ENCODE measurements at places on chromosomes 12 and 14.

DNA sequence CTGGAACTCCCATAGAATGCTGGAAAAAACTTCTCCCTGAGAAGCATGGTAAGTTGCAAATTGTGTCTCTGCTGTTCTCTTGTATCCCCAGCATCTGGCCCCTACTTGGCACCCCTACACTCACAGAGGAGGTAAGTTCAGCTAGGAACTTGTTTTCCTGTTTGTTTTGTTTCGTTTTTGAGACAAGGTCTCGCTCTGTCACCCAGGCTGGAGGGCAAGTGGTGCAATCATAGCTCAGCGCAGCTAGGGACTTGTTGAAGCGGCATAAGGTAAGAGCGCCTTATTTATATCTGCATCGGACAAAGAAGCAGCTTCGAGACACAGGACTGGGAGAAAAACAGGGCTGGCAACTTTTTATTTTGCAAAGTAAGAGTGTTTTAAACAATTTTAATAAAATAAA lies 18.5 kb upstream of the ANO2 start:
- H3K36me3 ChIP-seq: no peaks in the 10 kb centered on the region
- H3K27ac ChIP-seq: no peak overlapping the region
- H3K4me3 ChIP-seq: no peak overlapping the region
- H3K27me3 ChIP-seq: no peaks in the 10 kb centered on the region
- peak; percentile 57 for DNase-seq
- H3K4me1 ChIP-seq: no peaks in the 10 kb centered on the region

DNA sequence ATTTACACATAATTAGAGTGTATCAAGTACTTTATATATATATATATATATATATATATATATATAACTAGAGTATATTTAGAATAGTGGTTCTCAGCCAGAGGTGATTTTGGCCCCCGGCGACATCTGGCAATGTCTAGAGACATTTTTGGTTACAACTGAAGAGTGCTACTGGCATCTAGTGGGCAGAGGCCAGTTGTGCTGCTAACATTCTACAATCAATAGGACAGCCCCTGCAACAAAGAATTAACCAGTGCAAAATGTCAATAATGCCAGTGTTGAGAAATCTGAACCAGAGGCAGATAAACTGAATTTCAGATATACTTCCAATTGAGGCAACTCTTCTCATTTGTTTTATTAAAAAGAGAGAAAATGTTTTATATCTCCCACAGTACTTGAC lies 8.9 kb downstream of the GTF2A1 start:
- H3K27ac ChIP-seq: no peak overlapping the region
- no peaks in the 10 kb centered on the region for H3K27me3 ChIP-seq
- peaks cover 12% of the 10 kb centered on the region for H3K36me3 ChIP-seq
- H3K4me1 ChIP-seq: no peaks in the 10 kb centered on the region

DNA sequence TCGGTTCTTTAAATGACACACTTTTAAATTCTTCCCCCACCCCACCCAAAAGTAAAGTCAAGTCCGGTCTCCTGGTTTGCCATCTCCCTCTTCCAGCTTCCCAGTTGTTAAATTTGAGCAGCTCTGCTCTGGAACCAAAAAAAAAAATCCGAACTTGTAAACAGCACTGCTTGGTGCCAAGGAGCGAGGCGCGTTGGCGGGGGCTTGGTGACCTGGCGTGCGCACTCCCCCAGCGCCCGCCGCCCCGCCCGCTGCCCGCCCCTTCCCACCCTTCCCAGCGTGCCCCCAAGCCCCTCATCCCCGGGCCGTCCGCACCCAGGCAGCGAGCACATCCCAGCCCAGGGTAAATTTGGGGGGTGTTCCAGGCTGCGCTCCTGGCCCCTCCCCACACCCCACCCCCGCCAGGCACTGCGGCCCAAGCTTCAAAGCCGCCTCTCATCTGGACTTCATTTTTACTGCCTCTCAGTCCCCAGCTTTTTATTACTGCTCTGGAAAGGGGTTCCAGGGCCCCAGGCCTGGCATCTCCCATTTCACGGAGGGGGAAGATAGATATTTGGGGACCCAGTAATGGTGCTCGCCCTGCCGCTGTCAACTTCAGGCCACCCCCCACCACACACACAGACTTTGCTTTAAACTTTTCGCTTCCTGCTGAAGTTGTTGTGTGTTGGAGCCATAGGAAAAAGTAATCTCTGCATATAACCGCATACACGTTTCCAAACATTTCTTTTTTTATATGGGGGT lies 11.7 kb upstream of the ITGB7 start:
- DNase-seq: no peak
- peaks cover 2% of the 10 kb centered on the region for H3K27me3 ChIP-seq
- H3K4me3 ChIP-seq: no peak overlapping the region
- H3K4me1 ChIP-seq: peaks cover 35% of the 10 kb centered on the region
- H3K27ac ChIP-seq: no peak overlapping the region

- peaks cover 19% of the 10 kb centered on the region for H3K4me1 ChIP-seq
- H3K36me3 ChIP-seq: peaks cover 8% of the 10 kb centered on the region
- no peaks in the 10 kb centered on the region for H3K27me3 ChIP-seq
- H3K27ac ChIP-seq: no peak overlapping the region
- no peak for DNase-seq
Observed at GRCh38 chr12:45224311-45224710, 8.4 kb downstream of the ANO6 start.

DNA sequence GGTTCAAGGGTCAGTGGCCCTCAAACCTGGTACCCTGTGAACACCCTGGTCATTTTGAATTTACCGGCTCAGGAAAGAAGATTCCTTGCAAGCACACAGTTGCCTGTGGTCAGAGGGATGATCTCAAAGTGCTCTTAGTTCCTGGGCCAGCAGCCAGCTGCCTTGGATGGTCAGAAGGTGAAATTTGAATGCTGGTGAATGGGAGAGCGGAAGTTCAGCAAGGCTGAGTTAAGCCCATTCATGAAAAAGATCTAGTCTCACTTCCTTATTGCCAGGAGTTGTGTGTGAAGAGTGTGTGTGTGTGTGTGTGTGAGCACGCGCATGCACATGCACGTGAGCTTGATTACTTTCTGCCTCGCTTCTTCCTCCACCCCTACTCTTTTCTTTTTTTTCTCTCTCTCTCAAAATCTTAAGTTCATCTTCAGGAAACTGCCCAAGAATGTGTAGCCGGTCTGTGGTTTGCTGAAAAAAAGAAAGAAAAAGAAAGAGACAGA lies 155.5 kb upstream of the CCND2 start:
- H3K27me3 ChIP-seq: no peaks in the 10 kb centered on the region
- DNase-seq: peak; percentile 5

DNA sequence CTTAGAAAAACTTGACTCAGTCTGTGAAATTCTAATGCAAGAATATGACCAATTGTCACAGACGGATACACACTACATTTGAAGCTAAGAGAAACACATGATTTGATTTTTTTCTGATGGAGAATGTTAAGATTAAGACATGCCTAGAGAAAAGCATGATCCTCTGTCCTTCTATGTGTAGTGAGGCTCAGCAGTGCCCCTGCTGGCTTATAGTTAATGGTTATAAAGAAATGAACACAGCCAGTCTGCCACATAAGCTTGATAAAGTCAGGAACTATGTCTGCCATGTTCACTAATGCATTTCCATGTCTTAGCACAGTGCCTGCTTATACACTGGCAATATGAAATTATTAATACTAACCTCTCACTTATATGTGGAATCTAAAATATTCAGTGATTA lies 168.1 kb upstream of the DAAM1 start:
- H3K4me3 ChIP-seq: no peak overlapping the region
- peak; percentile 30 for DNase-seq
- H3K27ac ChIP-seq: no peak overlapping the region
- no peaks in the 10 kb centered on the region for H3K36me3 ChIP-seq

DNA sequence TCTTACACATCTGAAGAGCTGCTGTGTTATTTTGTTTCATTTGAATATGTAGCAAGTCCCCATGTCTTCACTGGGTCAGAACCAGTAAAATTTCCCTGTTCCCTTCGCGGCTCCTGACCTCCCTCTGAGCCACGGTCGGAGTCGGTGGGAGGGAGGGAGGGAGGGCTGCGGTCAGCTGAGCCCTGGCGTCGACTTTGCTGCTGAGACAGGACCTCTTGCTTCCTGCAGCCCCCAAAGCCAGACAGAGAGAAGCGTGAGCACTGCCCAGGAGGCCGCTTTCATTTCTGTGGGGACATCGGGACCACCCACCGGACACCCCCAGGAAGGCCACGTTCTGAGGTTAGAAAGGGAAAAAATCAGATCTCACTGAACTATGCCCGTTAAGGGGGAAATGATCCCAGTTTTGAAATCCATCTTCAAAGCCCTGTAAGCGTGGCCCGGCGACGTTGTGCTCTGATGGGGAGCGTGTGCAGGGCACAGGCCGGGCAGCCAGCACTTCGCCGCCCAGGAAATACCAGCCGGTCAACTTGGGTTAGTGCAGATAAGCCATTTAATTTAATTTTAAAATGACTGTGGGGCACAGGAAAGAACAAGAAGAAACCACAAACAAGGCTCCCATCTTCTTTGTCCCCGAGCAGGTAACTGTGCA lies 42.1 kb downstream of the NOC4L start:
- H3K27ac ChIP-seq: no peak overlapping the region
- peaks cover 9% of the 10 kb centered on the region for H3K4me1 ChIP-seq
- no peak overlapping the region for H3K4me3 ChIP-seq
- no peak for DNase-seq
- peaks cover 11% of the 10 kb centered on the region for H3K27me3 ChIP-seq

- no peaks in the 10 kb centered on the region for H3K4me1 ChIP-seq
- DNase-seq: peak; percentile 78
- peak overlapping the region; percentile 99 for H3K27ac ChIP-seq
- H3K27me3 ChIP-seq: no peaks in the 10 kb centered on the region
- peak overlapping the region; percentile 81 for H3K4me3 ChIP-seq
Observed at GRCh38 chr14:49892301-49892635, 614 bp upstream of the ARF6 start.

- no peaks in the 10 kb centered on the region for H3K27me3 ChIP-seq
- no peak overlapping the region for H3K27ac ChIP-seq
- DNase-seq: peak; percentile 78
- no peaks in the 10 kb centered on the region for H3K36me3 ChIP-seq
Observed at GRCh38 chr14:78848234-78848820, 678.2 kb downstream of the NRXN3 start.

DNA sequence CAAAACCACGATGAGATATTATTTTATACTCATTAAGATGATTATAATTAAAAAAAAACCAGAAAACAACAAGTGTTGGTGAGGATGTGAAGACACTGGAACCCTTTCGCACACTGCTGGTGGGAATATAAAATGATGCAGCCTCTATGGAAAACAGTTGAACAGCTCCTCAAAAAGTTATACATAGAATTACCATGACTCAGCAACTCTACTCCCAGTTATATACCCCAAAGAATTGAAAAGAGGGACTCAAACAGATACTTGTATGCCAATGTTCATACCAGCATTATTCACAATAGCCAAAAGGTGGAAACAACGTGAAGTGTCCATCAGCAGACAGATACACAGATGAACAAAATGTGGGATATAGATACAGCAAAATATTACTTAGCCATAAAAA lies 53.1 kb downstream of the TAOK3 start:
- no peaks in the 10 kb centered on the region for H3K27me3 ChIP-seq
- no peak overlapping the region for H3K27ac ChIP-seq
- H3K4me3 ChIP-seq: no peak overlapping the region
- H3K36me3 ChIP-seq: no peaks in the 10 kb centered on the region
- H3K4me1 ChIP-seq: no peaks in the 10 kb centered on the region
- no peak for DNase-seq

DNA sequence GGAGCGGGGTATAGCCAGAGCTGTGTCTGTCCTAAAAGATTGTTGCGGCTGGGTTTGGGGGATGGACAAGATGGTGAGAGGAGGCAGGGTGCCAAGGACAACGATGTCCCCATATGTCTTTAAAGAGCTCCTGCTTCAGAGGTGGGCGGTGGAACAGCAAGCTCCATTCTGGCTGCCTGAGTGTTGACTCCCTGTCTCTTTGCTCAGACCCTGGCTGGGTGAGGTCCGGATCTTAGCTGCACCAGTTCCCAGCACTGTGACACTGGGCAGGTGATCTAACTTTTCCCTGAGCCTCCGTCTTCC lies 8.3 kb upstream of the WSCD2 start:
- DNase-seq: no peak
- H3K4me3 ChIP-seq: no peak overlapping the region
- no peaks in the 10 kb centered on the region for H3K27me3 ChIP-seq

GRCh38 chr12:10220398-10221077 lies 7.9 kb downstream of the GABARAPL1 start:
- H3K36me3 ChIP-seq: peaks cover 41% of the 10 kb centered on the region
- H3K4me3 ChIP-seq: no peak overlapping the region
- no peak overlapping the region for H3K27ac ChIP-seq
- H3K4me1 ChIP-seq: peaks cover under 1% of the 10 kb centered on the region
- DNase-seq: peak; percentile 88

GRCh38 chr12:2682296-2683251 lies 112.2 kb upstream of the FKBP4 start:
- no peak overlapping the region for H3K27ac ChIP-seq
- no peaks in the 10 kb centered on the region for H3K4me1 ChIP-seq
- peak; percentile 45 for DNase-seq
- peaks cover 8% of the 10 kb centered on the region for H3K36me3 ChIP-seq
- no peak overlapping the region for H3K4me3 ChIP-seq
- no peaks in the 10 kb centered on the region for H3K27me3 ChIP-seq

- DNase-seq: peak; percentile 95
- no peak overlapping the region for H3K27ac ChIP-seq
- H3K4me1 ChIP-seq: peaks cover 10% of the 10 kb centered on the region
- H3K36me3 ChIP-seq: peaks cover 13% of the 10 kb centered on the region
Observed at GRCh38 chr14:59358102-59358501, 107.1 kb downstream of the GPR135 start.

DNA sequence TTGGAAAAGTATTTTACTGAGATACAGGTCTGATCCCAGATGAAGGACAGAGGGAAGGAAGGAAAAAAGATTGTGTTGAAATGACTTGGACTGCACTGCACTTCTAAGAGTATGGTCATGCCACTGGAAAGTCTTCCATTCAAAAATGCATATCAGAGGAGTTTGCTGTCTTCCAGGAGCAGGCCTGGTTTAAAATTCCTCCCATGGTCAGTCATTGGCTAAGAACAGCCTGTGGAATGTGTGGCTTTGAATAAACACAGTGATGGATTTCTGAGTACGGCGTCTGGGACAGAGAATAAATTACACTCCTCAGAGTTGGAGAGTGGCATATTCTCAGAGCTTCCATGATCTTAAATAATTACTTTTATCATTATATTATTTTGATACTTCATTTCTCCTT lies 245.8 kb upstream of the PDZRN4 start:
- peak; percentile 47 for DNase-seq
- no peak overlapping the region for H3K4me3 ChIP-seq
- no peak overlapping the region for H3K27ac ChIP-seq
- no peaks in the 10 kb centered on the region for H3K36me3 ChIP-seq
- no peaks in the 10 kb centered on the region for H3K4me1 ChIP-seq

GRCh38 chr12:102957339-102958050 lies at the start of gene ASCL1:
TSS of gene ASCL1 (plus strand) at chr12:102957674. CDS start at chr12:102958245, 571 bp downstream.
- peak; percentile 17 for DNase-seq
- peaks cover 9% of the 10 kb centered on the region for H3K4me1 ChIP-seq
- peaks cover 76% of the 10 kb centered on the region for H3K27me3 ChIP-seq
- H3K36me3 ChIP-seq: no peaks in the 10 kb centered on the region
- H3K27ac ChIP-seq: no peak within 1 kb of the TSS
- no peak within 1 kb of the TSS for H3K4me3 ChIP-seq

Data from trophoblast cell (in vitro differentiated cells and primary cell).